GM12878 (cell line): ENCODE measurements at places on chromosomes 6 and 20. TPM values are rescaled to one million over a fixed set of nuclear protein-coding genes. Genes with fewer than 3 reads are reported as not detected.

The RHAG gene
- total RNA-seq, result 0.18 and 0.32 TPM in 2 replicates

The NTSR1 gene
- 0.05 TPM in 1 of 2 replicates, not detected in the other for total RNA-seq

The B3GALT4 gene
- 6.2 and 6.5 TPM in 2 replicates for total RNA-seq

The CTAGE9 gene
- not detected in 2 replicates for total RNA-seq

The MCCD1 gene
- not detected in 2 replicates for total RNA-seq

- no peaks in the 10 kb centered on the region for H3K36me3 ChIP-seq
- H3K4me3 ChIP-seq, result no peak overlapping the region
- H3K27me3 ChIP-seq, result no peaks in the 10 kb centered on the region; the same call in 1 of the 2 replicates
- H3K27ac ChIP-seq, result no peak overlapping the region
These were observed 4.6 kb upstream of the ENPP1 start for GRCh38 chr6:131803007-131803769.

DNA sequence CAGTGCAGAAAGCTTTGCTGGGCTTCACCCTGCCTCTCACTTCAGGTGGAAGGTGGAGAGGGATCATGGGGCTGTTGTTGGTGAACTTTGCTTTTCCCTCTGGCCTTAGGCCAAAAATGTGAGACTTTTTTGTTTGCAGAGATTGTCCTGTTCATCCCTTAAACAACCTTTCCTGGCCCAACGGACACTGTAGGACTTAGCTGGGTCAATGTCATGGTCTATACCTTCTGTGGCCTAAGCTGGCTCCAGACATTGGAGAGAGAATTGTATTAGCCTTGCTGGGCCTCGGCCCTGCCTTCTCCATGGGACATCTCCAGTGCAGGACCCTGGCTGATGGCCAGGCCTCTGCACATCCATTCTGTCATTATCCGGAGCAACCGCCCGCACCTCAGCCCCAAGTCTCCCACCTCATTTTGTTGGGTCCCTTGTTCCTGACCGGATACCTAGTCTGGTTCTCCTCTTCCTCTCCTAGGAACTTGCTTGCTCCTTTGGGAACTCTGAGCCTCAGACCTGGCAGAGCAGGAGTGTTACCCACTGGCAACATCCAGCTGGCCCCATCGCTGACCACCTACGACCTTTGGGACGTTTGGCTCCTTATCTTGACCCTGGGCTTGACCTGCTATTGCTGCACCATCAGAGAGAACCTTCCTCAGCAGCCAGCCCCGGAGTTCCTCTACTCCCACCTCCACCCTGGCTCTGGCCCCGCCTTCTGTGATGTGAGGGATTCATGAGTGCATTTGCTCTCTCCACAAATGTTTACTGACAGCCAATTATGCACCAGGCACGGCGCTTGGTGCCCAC, 128.2 kb downstream of the BANF2 start:
- H3K4me1 ChIP-seq, result peaks cover 18% of the 10 kb centered on the region
- no peak overlapping the region for H3K4me3 ChIP-seq
- H3K27ac ChIP-seq, result no peak overlapping the region
- DNase-seq, result no peak
- no peaks in the 10 kb centered on the region for H3K36me3 ChIP-seq
- no peaks in the 10 kb centered on the region for H3K27me3 ChIP-seq

GRCh38 chr6:109186012-109186411, 90.7 kb downstream of the CEP57L1 start:
- no peak overlapping the region for H3K4me3 ChIP-seq
- H3K36me3 ChIP-seq, result no peaks in the 10 kb centered on the region
- no peak overlapping the region for H3K27ac ChIP-seq
- H3K27me3 ChIP-seq, result no peaks in the 10 kb centered on the region
- DNase-seq, result no peak

DNA sequence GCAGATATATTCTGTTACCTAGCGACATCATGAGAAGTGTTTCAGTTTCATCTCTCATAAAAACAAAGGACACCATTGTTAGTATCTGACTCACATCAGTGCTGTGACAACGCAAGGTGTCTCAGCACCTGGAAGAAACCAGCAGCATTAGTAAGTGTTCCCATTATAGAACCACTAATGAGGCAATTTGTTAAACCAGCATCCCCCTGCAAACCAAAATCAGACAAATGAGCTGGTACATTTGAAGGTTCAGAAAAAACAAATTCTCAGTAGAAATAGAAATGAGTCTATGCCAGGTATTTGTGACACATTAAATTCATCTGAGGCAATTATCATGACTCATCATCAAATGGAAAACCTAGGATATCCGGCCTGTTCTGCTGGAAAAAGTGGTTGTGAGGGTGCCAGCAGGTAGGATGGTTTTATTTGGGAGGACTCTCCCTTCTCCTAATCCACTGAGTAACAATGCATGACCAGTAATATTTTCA, 151.7 kb downstream of the TMEM200A start:
- no peak overlapping the region for H3K4me3 ChIP-seq
- no peak overlapping the region for H3K27ac ChIP-seq
- peak; percentile 76 for DNase-seq
- H3K36me3 ChIP-seq, result no peaks in the 10 kb centered on the region
- no peaks in the 10 kb centered on the region for H3K27me3 ChIP-seq

GRCh38 chr20:34069341-34070078, 42.5 kb downstream of the EIF2S2 start:
- H3K36me3 ChIP-seq, result peaks cover 17% of the 10 kb centered on the region
- DNase-seq, result peak; percentile 30
- H3K27me3 ChIP-seq, result no peaks in the 10 kb centered on the region
- H3K4me1 ChIP-seq, result no peaks in the 10 kb centered on the region
- no peak overlapping the region for H3K4me3 ChIP-seq

GRCh38 chr20:45872626-45873025, 8.4 kb upstream of the ZSWIM1 start:
- no peak for DNase-seq
- H3K4me3 ChIP-seq, result no peak overlapping the region
- H3K27me3 ChIP-seq, result no peaks in the 10 kb centered on the region
- H3K36me3 ChIP-seq, result peaks cover 2% of the 10 kb centered on the region; the same call in 1 of the 2 replicates
- H3K27ac ChIP-seq, result no peak overlapping the region

GRCh38 chr6:149114167-149114566, 203.3 kb upstream of the TAB2 start:
- no peak overlapping the region for H3K27ac ChIP-seq
- H3K4me1 ChIP-seq, result peaks cover 42% of the 10 kb centered on the region
- no peak for DNase-seq
- no peaks in the 10 kb centered on the region for H3K27me3 ChIP-seq
- H3K4me3 ChIP-seq, result no peak overlapping the region
- no peaks in the 10 kb centered on the region for H3K36me3 ChIP-seq
